ENCODE measurements at places on chromosomes 7 and 10.
A peak's percentile ranks its signal among the peaks of the same experiment; 100 is the strongest.

GRCh38 chr7:139132887-139133286, 23.4 kb upstream of the ZC3HAV1 start:
- no peak for DNase-seq

- DNase-seq: no peak
Measured at GRCh38 chr7:131570401-131570800, 14.0 kb upstream of the PODXL start.

- DNase-seq: no peak
Measured at GRCh38 chr10:60446070-60446833, 56.6 kb upstream of the ANK3 start.

DNA sequence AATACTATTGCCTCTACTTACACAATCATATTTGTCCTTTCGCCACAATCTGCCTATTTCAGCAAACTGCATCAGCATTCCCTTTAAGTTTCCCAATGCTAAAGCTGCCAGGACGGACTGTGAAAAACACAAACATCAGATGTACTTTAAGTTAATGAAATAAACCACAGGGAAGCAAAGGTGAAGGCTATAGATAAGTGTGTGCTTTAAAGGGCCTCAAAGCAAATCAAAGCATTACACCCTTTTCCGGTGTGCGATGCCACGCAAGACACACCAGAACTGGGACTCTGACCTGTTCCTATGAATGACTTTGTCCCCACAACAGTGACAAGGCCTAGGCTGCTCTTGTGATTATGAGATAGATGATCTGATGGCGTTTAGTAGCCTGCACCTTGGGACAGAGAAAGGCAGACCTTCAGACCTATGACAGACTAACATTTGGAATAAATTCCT, 23.4 kb downstream of the SLC26A3 start:
- DNase-seq: no peak

DNA sequence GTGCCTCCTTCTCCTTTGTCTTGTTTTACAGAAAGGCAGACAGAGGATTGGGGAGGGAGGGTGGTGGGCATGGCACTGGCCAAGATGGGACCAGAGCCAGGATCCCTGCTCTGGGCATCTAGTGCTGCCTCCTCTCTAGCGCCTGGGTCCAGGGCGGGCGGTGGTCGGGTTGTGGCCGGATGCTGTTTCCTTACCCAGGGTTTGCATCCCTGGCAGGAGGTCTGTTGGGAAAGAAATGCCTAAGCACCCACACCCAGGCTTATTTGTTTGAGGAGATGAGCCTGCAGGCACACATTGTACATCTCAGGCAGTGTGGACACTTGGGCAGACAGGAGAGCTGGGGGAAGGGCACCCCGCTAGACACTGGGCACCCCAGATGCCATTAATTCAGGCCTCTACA, 102.3 kb upstream of the PCBD1 start:
- no peak for DNase-seq

DNA sequence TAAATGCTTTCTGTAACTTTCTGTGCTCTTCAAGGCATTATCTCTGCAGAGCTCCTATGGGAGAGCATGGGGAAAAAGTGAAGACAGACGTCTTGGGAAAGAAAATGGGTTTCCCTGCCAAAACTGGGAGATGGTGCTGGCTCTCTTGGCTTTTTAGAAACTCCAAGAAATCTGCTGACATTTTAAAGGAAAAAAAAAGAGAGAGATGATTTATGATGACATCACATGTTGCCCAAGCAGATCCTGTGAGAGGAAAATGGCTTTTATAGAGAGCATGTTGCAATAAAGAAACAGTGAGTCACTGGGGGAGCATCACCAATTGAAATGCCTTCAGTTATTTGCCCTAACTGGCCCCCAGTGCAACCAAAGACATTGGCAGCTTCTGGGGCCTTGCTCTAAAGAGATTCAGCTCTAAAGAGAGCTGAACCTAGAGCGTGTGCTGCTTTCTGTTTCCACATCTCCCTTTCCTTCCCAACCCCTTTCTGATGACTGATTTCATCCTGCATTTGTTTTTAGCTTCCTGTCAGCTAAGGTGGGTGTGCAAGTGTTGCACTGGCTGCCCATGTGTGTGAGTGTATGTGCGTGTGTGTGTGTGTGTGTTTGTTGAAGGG, 37.7 kb downstream of the LRMDA start:
- no peak for DNase-seq

GRCh38 chr10:83225781-83226180, 913.5 kb upstream of the GHITM start:
- DNase-seq: no peak

GRCh38 chr7:132548489-132549078, 27.7 kb downstream of the PLXNA4 start:
- DNase-seq: no peak

DNA sequence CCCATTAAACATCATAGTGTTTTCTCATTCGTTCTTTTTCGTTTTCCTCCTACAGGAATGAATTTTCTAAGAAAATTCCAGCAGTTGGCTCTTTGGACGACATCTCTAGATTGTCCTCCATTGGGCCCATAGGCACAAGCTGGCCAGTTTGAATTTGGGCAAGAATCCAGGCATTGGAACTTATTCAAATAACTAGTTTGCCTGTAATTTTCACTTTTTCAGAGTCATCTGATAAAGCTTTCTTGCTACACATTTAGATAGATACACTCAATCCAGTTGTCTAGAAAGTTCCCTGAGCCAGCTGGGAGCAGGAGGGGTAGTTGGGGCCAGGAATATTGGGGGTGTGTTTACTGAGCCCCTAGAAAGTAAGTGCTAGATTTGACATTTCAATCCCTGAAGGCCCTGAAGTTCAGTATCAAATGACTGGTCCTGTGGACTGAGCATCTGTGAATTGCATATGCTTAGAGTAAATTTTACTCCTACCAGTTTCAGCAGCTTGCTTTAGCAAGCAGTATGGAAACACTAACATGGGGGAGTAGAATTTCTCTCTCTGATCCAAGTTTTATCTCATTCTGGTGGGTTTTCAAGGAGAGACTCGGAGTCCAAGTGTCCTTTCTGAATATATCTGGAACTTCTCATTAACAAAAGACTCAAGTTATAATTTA, 5.2 kb downstream of the EGFR start:
- no peak for DNase-seq

DNA sequence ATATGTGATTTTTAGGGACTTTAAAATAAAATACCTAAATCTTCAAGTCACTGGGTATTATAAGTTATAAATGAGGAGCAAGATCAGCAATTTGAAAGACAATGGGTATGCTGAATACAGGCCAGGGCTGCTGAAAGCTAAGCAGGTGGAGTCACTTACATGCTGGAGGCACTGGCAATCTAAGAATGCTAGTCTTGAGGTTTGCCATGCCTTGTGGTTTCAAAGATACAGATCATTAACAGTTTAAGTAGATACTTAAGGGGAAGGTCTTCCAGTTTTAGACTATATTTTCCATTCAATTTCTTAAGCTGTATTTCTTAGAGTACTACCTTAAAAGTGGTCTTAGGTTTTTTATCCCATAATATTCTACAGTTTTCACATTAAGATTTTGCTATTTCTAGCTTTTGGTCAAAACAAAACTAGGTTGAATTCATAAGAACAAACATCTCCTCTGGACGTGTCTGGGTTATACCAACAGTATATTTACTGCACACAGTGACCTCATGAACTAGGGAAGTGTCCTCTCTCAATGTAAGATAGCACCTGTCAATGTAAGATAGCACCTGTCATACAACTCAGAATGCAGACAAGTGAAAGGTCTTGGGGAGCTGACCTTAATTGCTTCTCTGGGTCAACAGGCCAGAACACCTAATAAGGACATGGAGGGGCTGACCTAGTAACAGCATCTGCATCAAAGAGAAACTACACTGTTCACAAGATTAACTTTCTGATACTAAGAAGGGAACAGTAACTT, 2.0 kb downstream of the SRI start:
- DNase-seq: no peak

- DNase-seq: no peak
Measured at GRCh38 chr7:77765481-77765880, 32.8 kb downstream of the TMEM60 start.

- DNase-seq: no peak
Measured at GRCh38 chr7:69803699-69804516, 205.6 kb downstream of the AUTS2 start.

- DNase-seq: no peak
Measured at GRCh38 chr7:100515072-100515532, 23.9 kb upstream of the AGFG2 start.

DNA sequence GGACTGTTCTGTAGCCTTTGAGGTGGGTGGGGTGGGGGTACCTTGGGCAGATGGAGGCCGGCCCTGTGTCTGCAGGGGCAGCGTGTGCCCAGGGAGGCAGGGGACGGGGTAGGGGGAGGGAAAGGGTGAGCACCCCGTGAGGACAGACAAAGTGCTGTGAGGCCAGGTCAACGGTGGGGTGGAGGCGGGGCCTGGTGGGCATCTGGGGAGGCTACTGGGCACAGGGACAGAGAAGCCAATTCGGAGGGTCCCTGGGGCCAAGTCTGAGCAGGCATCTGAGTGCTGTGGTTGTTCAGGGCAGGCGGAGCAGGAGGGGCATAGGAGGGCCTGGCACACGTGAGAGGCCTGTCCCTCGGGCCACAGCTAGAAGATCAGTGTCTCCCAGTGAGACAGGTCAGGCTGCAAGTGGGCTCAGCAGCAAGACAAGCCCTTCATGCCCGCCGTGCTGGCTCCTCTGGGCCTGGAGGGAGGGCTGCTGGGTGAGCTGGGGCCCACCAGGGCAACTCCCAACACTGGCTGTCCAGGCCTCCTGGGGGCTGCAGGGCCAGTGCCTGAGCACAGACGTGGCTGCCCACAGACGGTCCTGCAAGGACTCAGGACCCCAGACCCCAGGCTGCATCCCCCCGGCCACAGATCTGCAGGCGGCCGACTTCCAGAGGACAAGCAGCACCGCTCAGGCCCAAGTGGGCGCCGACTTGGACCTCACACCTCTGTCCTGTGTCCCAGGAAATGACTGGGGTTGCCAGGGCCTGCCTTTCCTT, 26.4 kb upstream of the KNDC1 start:
- DNase-seq: no peak

- DNase-seq: no peak
Measured at GRCh38 chr10:100567249-100567648, 31.5 kb downstream of the HIF1AN start.

GRCh38 chr10:14659626-14660196, 115.0 kb downstream of the FAM107B start:
- DNase-seq: peak; percentile 66

GRCh38 chr10:36349445-36350078, 707.5 kb upstream of the FZD8 start:
- no peak for DNase-seq

GRCh38 chr10:47026301-47027107, 115.3 kb downstream of the PTPN20 start:
- DNase-seq: no peak

- peak; percentile 53 for DNase-seq
Measured at GRCh38 chr7:28955718-28956607, 2.2 kb downstream of the TRIL start.

GRCh38 chr10:16944986-16945385, 127.8 kb upstream of the RSU1 start:
- DNase-seq: no peak

DNA sequence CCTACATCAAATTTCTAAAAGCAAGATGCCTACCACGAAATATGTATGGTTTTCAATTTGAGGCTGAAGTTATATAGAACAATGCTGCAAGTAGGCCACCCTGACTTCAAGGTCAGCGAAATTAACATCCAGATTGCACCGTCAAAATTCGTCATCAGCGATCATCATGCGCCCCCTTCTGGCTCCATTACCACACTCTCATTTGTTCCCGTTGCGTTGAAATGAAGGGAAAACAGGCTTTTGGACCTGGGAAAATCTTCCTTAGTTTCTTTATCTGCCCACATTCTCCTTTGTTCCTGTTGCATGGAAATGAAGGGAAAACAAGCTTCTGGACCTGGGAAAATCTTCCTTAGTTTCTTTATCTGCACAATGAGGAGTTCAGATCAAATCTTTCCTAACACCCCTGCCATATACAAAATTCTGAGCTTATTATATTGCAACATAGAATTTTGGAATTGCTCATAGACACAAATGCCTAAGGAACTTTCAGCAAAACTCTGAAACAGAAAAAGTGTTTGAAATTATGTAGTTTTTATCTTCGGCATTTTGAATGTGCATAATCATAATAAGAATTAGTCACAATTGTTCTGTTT, 98.2 kb upstream of the PRKCQ start:
- peak; percentile 48 for DNase-seq

DNA sequence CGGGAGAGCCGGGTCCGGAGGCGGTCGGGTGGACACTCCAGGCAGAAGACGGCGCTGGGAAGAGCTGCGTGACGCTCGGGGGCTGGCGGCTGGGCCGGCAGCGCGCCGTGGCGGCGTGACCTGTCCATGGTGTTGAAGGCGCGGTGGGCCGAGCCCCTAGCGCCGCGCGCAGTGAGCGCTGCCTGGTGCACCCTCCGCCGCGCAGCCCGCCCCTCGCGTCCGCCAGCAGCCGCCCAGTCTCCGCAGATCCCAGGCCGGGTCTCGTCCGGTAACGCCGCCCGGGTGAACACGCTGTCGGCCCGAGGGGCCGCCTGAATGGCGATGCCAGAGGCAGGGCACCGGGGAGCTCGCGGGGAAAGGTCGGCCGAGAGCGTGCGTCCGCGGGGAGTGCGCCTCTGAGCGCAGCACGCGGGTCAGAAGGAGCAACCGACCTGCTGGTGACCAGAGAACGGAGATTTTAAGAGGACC, 657 bp upstream of the TMEM178B start:
- no peak for DNase-seq

- no peak for DNase-seq
Measured at GRCh38 chr7:4268040-4268965, 413.8 kb upstream of the FOXK1 start.

DNA sequence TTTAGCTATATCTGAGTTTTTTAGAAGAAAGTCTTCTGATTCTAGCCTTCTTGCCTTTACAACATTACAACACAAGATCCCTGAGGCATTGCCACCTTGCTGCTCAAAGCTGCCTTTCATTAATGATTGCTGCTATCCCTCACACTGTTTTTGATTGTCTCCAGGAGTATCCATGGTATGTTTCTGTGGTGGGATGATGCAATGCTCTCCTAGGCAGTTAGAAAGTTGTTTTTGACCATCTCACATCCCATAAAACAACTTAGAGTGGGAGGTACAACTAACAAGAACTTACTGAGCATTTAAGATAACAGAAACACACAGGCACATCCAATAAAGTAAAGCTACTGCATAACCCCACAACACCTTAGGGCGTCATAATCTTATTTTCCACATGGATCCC, 1156.0 kb upstream of the LRRTM3 start:
- DNase-seq: no peak

DNA sequence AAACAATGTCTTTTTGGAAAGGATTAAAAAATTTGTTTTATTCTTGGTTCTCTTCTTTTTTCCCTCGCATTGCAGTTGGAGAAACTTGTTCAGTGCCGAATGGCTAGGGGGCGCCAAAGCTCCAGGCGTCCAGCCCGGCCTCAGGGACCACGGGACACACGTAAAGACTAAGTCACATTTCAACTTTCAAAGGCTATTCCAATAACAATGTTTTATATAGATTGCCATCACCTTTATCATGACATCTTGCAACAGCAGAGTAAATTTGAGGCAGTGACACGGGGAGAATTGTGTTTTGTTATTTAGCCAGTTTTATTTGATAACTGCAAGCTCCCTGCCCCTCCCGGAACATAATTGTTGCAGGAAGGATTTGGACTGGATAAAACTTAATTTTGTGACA, 2.2 kb upstream of the IGFBP3 start:
- peak; percentile 76 for DNase-seq

- DNase-seq: no peak
Measured at GRCh38 chr7:134515569-134516468, 11.5 kb upstream of the AKR1B10 start.

GRCh38 chr7:123966936-123967335, 41.9 kb downstream of the SPAM1 start:
- DNase-seq: no peak

GRCh38 chr7:102220229-102220850, 66.3 kb upstream of the SH2B2 start:
- no peak for DNase-seq

Measured in activated naive CD8-positive, alpha-beta T cell treated with anti-CD3 and anti-CD28 coated beads, Interleukin-2, amount 10 ng/mL, durations not matched to agents 7 days and 5 days (primary cell).